Activated T-cell treated with anti-CD3 and anti-CD28 coated beads, Interleukin-2, amount 50 U/mL, for 1 hour (primary cell): ENCODE measurements at places on chromosomes 7 and 10.

DNA sequence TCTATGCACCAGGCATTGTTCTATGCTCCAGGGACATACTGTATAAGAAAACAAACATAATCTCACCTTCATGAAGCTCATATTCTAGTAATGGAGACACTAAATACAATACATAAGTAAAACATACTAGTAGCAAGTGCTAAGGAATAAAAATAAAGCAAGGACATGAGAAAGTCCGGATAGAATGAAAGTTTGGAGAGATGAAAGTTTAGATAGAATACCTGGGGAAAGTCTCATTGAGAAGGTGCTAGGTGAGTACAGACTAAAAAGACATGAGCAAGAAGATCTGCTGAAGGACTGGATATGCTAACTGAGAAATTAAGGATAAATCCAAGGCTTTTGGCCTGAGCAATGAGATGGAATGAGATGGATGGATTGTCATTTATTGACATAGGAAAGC lies 34.0 kb downstream of the CCDC186 start:
- no peak for DNase-seq

DNA sequence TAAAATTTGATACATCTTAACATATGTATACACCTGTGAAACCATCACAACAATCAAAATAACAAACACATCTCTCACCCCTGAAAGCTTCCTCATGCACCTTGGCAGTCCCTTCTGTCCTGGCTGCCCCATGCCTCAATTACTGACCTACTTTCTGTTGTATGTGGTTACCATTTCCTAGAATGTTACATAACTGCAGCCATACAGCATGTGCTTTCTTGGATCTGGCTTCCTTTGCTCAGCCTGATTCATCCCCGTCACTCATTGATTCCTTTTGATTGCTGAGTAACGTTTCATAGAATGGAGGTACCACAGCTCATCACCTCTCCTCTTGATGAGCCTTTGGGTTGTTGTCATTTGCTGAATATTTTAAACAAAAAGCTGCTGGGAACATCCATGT lies 165.3 kb downstream of the CELF2 start:
- DNase-seq: no peak

DNA sequence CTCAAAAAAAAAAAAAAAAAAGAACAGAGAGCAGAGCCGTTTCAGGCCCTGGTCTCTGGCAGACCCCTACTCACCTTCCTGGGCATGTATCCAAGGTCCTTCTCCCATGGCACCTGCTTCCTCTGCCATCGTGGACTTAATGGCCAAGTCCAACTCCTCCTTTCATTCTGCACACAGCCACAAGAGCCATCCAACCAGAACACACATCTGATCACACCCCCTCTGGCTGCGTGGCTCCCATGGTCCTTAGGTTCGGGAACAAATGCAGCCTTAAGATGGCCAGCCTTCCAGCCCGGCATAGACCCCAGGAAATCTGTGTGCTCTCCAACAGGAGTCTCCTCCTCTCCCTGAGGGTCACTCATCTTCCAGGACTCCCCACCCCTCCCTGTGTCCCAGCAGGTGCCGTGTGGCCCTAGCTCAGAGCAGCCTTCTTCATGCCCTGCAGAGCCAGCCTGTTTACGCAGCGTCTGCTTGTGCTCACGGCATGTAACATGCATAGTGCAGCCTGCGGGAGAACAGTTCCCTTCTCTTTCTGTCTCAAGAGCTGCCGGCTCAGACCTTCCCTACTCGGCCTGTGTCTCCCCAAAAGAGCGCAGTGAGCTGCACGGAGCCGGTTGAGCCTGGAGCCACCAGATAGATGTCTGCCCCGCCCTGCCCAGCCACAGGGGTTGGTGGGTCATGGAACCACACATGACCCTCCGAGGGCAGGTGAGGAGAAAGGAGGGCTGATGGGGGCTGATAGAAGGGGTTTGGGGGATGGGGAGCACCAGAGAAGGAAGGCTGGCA lies 157.3 kb downstream of the NRF1 start:
- no peak for DNase-seq

- no peak for DNase-seq
Observed at GRCh38 chr7:120272701-120273475, at the start of gene KCND2. KCND2 (plus strand) TSS chr7:120273175.

DNA sequence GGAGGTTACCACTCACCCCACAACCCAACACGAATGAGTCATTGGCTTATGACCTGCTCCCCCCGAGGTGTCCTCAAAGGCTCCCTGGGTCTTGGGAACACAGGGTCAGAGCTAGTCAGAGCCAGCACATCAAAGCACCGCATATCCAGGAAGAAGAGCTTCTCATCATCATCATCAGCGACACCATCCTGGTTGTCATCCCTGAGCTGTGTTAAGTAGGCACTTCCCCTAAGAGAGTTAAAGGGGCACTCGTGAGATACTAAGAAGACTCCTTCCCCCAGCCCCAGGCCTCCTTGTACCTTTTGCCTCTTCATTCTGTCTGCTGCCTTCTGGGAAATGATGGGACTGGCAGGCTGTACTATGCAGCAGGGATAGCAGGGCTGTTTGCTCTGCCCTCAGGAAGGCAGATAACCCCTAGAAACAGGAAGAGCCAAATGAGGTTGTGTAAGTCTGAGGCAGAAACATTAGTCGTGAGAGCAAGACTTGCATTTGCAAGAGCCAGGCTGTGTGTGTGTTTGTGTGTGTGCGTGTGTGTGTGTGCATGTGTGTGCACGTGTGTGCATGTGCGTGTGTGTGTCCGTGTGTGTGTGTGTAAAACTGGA lies 11.1 kb upstream of the CPA1 start:
- DNase-seq: no peak

DNA sequence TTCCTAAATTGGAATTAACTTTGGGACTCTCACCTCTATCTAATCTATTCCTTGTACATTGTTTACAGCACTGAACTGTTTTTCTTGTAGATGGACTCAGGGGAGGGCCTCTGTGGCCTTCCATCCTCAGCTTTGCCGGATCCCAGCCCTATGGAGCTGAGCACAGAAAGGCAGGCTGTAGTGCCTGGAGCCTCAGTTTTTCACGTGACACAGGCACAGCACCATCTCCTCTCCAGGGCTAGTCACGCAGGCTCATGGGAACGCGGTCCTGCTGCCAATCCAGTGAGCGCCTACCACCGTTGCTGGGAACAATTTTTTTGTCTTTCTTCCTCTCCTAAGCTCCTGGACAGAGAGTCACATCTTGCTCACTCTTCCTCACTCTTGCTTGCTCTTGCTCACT lies 75.6 kb upstream of the DDC start:
- DNase-seq: no peak

DNA sequence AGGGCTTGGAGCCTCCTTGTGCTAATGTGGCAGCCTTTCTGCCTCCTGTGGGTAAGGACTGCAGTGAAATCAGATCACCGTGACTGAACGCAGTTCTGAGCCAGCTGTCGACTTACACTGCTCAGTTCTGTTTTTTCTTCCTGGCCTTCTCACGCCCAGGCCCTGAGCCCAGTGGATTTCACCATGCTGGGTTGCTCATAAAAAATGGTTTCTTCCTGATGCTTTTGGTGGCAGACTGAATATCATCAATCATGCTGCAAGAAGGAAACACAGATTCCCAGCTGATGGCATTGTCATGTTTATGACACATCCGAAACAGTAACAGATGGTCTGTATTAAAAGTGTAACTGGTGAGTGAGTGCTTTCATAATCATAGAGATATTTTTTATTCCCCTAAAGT lies 389.6 kb downstream of the GALNT17 start:
- no peak for DNase-seq

DNA sequence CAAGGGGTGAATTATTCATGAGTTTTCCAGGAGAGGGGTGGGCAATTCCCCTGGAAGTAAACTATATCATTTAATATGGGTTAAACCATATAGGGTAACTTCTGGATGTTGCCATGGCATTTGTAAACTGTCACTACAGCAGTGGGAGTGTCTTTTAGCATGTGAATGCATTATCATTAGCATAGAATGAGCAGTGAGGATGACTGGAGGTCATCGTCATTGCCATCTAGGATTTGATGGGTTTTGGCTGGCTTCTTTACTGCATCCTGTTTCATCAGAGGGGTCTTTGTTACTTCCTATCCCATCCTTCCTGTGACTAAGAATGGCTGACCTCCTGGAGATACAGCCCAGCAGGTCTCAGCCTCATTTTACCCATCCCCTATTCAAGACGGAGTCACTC lies 139.5 kb upstream of the PRKCQ start:
- no peak for DNase-seq

GRCh38 chr10:124734311-124735166 lies 9.6 kb downstream of the FAM53B start:
- no peak for DNase-seq

- no peak for DNase-seq
Observed at GRCh38 chr10:26781797-26782196, 79.0 kb downstream of the ABI1 start.

GRCh38 chr10:99236627-99237309 lies 1.1 kb upstream of the HPSE2 start:
- no peak for DNase-seq

- no peak for DNase-seq
Observed at GRCh38 chr10:42952931-42953683, 123.8 kb upstream of the RET start.

DNA sequence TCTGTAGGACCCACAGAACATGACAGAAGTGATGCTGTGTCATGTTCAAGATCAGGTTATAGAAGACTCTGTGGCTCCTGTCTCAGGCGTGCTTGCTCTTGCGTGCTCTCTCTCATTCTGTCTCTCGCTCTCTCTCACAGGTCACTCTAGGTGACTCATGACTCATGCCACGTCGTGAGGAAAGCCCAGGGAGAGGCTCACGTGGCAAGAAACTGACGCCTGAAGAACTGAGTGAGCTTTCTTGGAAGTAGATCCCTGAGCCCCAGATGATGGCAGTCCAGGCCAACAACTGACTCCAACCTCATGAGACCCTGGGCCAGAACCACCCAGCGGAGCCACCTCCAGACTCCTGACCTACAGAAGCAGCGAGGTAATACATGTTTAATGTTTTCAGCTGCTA lies 103.3 kb downstream of the DNMBP start:
- no peak for DNase-seq

DNA sequence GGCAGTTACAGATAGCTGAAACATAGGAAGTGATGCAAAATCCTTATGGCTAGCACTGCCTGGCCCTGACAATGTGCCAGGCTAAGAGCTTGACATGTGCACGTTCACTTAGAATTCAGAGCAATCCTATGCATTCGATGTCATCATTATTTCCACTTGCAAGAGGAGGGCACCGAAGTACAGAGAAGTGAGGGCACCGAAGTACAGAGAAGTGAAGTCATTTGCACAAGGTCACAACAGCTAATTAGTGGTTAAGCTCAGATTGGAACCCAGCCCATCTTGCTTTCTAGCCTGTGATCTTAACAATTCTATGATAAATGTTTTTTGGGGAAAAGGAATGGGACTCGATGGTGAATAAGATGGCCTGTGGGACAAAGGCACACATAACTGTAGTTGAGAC lies 73.4 kb downstream of the ARHGAP22 start:
- no peak for DNase-seq

- no peak for DNase-seq
Observed at GRCh38 chr7:133442818-133443217, 189.9 kb downstream of the EXOC4 start.

GRCh38 chr7:154738216-154738615 lies 264.7 kb downstream of the PAXIP1 start:
- DNase-seq: no peak

- peak; percentile 55 for DNase-seq
Observed at GRCh38 chr7:381211-382042, 91.5 kb downstream of the FOXL3 start.

GRCh38 chr10:16519250-16519907 lies 2.3 kb downstream of the C1QL3 start:
- no peak for DNase-seq

DNA sequence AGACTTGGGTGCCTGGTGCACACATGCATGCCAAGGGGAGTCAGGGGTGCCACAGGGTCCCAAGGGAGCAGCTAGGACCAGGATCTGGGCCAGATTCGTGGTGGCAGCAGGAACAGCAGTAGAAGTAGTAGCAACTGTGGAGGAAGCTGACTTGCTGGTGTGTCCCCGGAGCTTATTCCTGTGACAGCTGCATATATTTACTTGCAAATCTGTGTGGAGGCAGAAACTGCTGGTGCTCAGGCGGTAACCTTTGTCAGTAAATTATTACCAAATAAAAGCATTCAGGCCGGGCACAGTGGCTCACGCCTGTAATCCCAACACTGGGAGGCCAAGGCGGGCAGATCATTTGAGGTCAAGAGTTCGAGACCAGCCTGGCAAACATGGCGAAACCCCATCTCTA lies 67.4 kb upstream of the RAB18 start:
- no peak for DNase-seq

DNA sequence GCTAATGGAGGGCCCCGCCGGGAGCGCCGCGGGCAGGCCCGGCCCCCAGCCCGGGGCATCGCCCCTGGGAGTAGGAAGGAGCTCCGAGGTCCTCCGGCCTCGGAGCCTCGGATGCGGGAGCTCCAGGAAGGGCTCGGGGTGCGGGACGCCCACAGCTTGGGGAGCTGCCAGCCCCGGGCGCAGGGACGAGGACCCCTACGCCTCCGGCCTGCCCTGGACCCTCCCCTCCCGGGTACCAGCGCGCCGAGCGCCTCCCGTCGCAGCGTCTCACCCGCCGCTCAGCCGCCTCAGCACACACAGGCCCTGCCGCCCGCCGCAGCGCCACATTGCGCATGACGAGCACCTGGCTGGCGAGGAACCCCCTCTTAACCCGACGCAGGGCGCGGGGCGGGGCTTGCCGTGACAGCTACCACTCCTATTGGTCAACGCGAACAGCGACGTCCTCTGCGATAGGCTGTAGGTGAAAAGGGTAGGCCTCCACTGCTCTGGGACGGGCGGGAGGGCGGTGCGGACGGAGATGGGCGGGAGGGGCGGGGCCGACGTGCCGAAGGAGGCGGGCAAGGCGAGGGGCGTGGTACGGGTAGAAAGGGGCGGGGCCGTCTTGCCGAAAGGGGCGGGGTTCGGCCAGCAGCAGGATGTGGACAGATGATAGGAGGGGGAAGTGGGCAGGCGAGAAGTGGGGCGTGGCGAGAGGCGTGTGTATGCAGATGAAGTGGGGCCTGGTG lies at the start of gene PITRM1:
Gene PITRM1, minus strand, starts transcription at position 337 of the 725 bp plus-strand sequence. Its CDS starts 10 bp downstream, at position 327.
- peak; percentile 98 for DNase-seq

- no peak for DNase-seq
Observed at GRCh38 chr7:29806208-29806994, at the start of gene WIPF3. WIPF3 (plus strand) TSS chr7:29806508; CDS start chr7:29834725, 28,217 bp downstream.

DNA sequence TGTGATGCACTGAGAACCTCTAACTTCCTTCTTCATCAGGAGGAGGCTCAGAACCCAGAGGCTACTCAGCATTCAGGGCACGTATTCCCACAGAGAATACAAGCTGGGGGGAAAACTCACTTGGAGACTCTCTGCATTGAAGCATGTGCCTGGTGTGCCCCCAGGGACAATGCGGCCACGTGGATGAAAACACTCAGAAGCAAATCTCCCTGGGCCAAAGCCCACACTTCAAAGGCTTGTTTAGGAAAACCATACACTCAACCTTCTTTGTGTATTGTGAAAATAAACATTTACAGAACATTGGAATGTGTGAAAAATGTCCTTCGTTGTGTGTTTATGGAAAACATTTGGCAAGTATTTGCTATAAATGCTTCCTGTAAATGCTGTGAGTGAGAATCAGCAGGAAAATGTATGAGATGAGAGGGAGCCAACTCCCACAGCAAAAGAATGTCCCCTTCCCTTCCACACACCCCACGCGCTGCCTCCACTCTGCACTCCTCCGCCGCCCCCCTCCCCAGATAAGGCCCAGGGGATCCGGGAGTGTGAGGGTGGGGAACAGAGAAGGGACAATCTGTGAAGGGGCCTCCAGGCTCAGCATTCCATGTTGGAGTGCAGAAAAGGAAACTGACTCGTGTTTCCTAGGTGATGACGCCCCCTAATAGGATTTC lies 339.5 kb downstream of the ELMO1 start:
- no peak for DNase-seq
